ENCODE measurements at places on chromosomes 16 and 17.

- DNase-seq, result no peak
These were observed 40.5 kb downstream of the DCUN1D3 start for GRCh38 chr16:20859699-20860098.

GRCh38 chr17:20721171-20721570, 141.6 kb downstream of the CDRT15L2 start:
- no peak for DNase-seq

DNA sequence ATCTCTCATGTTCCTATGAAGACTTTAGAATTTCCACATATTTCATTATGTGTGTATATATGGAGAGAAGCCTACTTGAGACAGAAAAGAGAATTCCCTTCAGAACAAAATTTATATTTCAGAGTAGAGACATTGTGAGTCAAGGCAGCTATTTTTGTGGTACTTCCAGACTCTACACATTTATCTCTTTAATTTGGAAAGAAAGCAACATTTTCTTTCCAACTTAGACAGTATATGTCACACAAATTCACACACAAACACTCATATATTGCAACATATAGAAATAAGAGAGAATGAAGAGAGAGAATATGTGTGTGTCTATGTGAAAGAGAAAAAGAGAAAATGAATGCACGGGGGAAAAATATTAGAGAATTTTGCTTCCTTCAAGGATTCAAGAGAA, 158.8 kb downstream of the CDH8 start:
- no peak for DNase-seq

GRCh38 chr16:49096176-49096945, 185.3 kb downstream of the CBLN1 start:
- no peak for DNase-seq

DNA sequence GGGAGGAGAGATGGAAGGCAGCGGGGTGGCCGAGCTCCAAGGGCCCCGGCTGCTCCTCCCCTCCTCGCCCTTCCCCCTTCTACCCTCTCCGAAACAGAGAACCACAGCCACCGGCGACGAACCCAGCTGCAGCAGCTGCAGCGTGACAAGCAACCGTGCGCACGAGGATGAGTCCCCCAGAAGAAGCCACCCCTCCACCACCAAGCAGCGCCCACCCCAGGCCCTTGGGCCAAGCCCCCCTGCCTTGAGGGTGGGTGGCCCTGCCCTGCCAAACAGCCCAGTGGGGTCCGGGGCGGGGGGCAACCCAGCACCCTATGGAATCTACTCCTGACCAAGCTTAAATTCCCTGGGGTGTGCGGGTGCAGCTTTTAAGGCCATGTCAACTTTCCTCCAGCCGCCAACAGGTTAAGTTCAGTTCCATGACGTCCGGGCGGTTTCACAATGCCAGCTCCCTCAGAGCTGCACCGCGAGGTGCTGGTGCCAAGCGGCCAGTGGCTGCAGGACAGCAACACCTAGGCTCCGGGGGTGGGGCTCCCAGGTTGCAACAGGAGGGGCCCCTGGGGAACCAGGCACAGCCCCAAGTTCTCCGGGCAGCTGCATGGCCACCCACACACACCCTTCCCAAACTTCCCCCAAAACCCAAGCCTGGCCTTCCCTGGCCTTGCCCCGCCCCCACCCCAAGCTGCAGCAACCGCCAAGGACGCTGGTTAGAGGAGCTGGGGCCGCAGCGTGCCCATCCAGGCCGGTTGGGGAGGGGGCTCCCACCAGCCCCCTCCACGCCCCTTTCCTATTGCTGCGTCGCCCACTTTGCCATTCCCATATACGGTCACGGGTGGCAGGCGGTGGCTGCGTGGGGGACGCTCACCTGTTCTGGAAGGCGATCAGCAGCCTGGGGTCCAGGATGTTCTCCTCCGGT, 2.0 kb downstream of the CBX4 start:
- no peak for DNase-seq

- DNase-seq, result no peak
These were observed at the start of gene PRCD for GRCh38 chr17:76539631-76540271. TSS of gene PRCD (plus strand) at chr17:76540044. CDS start at chr17:76540142, 98 bp downstream.

GRCh38 chr17:30278032-30278431, 13.7 kb downstream of the BLMH start:
- no peak for DNase-seq

- DNase-seq, result no peak
These were observed 8.1 kb downstream of the SERPINF1 start for GRCh38 chr17:1769822-1770477.

GRCh38 chr17:13865650-13866049, 203.7 kb upstream of the COX10 start:
- no peak for DNase-seq

DNA sequence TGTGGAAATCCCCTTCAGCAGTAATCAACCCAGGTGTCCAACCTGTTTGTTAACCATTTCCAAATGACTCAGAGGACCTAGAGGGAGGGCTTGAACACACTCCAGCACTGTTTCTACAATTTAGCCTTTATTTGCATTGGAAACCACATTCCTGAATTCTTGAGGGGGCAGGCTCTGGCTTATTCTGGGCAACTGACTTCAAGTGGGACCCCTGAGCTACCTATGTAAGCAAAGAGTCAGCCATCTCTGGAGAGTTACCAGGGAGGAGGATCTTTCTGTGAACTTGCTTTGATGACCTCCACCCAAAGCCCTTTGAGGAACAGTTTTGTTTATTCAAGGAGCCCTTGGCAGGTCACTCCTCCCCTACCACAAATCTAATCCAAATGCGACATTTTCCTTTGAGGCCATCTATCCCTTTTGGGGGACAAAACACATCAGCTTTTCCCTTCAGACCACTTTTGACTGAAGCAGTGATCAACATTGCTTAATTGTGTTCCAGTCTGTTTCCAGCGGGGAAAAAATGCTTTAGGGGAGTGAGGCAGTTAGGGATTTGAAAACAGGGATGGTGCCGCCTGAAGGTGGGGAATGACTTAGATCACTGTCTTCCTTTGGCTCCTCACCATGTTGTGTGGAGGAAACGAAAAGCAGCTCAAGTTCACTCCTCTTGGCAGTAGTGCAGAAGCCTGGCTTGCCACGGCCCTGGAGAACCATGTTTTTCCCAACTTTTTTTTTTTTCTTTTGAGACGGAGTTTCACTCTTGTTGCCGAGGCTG, 46.2 kb downstream of the TUBD1 start:
- DNase-seq, result no peak

All from stimulated activated CD4-positive, alpha-beta T cell treated with anti-CD3 and anti-CD28 coated beads, TNF-alpha, amount 100 ng/mL, for 1 hour (primary cell).